HCT116 (cell line): ENCODE measurements at places on chromosomes 11 and 22. TPM values are rescaled to one million over a fixed set of nuclear protein-coding genes. Genes with fewer than 3 reads are reported as not detected.

The RAB3IL1 gene
- 18.1 TPM for total RNA-seq

The IL18BP gene
- total RNA-seq = 9.8 TPM

The C1QTNF4 gene
- 0.34 TPM for total RNA-seq

The OR10A4 gene
- total RNA-seq = not detected

The NCF4 gene
- 0.37 TPM for total RNA-seq

- no peak overlapping the region for H3K4me3 ChIP-seq
- H3K4me1 ChIP-seq = no peaks in the 10 kb centered on the region
- no peak overlapping the region for H3K27ac ChIP-seq
- H3K27me3 ChIP-seq = peaks cover 26% of the 10 kb centered on the region
Observed at GRCh38 chr11:17452668-17453067, 24.0 kb downstream of the ABCC8 start.

GRCh38 chr22:23180893-23181720 lies 798 bp downstream of the BCR start:
- no peak for DNase-seq
- peak overlapping the region; percentile 69 for H3K4me3 ChIP-seq
- peak overlapping the region; percentile 83 for H3K27ac ChIP-seq
- H3K27me3 ChIP-seq = no peaks in the 10 kb centered on the region

GRCh38 chr11:63663809-63664208 lies 7.4 kb downstream of the ATL3 start:
- H3K4me3 ChIP-seq = no peak overlapping the region
- no peaks in the 10 kb centered on the region for H3K27me3 ChIP-seq
- peaks cover 20% of the 10 kb centered on the region for H3K4me1 ChIP-seq
- no peak overlapping the region for H3K27ac ChIP-seq
- H3K36me3 ChIP-seq = no peaks in the 10 kb centered on the region

- H3K4me3 ChIP-seq = no peak overlapping the region
- no peaks in the 10 kb centered on the region for H3K4me1 ChIP-seq
- no peak for DNase-seq
Observed at GRCh38 chr11:79942090-79942489, 501.3 kb upstream of the TENM4 start.

DNA sequence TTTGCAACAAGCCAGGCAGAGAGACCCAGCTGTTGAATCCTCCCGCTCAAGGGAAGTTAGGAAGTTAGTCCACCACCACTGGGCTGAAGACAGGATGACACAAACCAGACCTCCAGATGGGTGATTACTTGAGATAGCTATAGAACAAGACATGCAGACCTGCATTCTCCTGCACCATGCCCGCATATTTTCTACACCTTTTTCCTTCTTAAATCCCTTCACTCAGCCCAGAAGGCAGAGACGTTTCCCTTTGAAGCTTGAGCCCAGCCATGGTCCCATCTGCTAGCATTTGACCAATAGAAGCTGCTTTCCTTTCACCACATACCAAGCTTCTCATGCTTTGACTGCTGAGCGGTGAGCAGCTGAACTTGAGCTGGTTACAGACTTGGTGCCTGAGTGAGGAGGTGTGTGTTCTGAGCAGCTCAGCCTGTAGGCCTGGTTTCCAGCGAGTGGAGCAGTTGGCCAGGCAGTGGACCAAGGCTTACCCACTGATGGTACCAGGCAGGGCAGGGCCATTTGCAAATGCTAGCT lies 29.2 kb upstream of the CBX6 start:
- no peak overlapping the region for H3K4me3 ChIP-seq
- DNase-seq = no peak
- H3K4me1 ChIP-seq = no peaks in the 10 kb centered on the region
- H3K36me3 ChIP-seq = no peaks in the 10 kb centered on the region

GRCh38 chr11:127074151-127074761 lies 73.7 kb upstream of the KIRREL3 start:
- no peak overlapping the region for H3K4me3 ChIP-seq
- no peaks in the 10 kb centered on the region for H3K4me1 ChIP-seq
- no peaks in the 10 kb centered on the region for H3K27me3 ChIP-seq
- H3K36me3 ChIP-seq = no peaks in the 10 kb centered on the region

- peak within 1 kb of the TSS; percentile 51 for H3K27ac ChIP-seq
- H3K4me1 ChIP-seq = peaks cover 48% of the 10 kb centered on the region
- H3K27me3 ChIP-seq = no peaks in the 10 kb centered on the region
- H3K4me3 ChIP-seq = peak within 1 kb of the TSS; percentile 55
- DNase-seq = no peak
Observed at GRCh38 chr22:50269970-50270665, at the start of gene MAPK11. Gene MAPK11, minus strand, starts transcription at chr22:50270380. Its CDS starts 88 bp downstream, at chr22:50270292.

DNA sequence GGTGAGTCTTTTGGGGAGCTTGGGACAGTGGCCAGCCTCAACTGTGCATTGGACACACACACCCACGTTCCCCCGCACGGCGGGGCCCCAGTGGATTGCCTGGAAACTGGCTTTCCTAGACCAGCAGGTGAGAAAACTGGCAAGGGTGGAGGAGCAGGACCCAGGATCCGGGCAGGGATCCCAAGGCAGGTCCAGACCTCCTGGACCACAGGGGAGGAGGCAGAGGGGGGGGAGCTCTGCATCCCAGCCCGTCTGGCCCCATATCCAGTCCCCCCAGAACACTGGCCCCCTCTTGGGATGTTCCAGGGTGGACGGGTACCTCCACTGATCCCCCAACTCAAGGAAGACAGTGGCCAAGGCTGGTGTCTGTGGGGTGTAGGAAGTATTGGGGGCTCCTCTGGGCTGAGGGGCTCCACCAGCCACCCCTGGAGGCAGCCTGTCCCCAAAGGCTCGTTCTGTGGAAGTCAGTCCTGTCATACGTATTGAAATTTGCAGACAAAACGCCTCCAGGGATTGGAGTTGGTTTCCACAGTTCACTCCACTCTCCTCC lies 89.3 kb upstream of the LINC01488 start:
- no peak overlapping the region for H3K27ac ChIP-seq
- H3K27me3 ChIP-seq = no peaks in the 10 kb centered on the region
- H3K4me3 ChIP-seq = no peak overlapping the region
- H3K36me3 ChIP-seq = no peaks in the 10 kb centered on the region

DNA sequence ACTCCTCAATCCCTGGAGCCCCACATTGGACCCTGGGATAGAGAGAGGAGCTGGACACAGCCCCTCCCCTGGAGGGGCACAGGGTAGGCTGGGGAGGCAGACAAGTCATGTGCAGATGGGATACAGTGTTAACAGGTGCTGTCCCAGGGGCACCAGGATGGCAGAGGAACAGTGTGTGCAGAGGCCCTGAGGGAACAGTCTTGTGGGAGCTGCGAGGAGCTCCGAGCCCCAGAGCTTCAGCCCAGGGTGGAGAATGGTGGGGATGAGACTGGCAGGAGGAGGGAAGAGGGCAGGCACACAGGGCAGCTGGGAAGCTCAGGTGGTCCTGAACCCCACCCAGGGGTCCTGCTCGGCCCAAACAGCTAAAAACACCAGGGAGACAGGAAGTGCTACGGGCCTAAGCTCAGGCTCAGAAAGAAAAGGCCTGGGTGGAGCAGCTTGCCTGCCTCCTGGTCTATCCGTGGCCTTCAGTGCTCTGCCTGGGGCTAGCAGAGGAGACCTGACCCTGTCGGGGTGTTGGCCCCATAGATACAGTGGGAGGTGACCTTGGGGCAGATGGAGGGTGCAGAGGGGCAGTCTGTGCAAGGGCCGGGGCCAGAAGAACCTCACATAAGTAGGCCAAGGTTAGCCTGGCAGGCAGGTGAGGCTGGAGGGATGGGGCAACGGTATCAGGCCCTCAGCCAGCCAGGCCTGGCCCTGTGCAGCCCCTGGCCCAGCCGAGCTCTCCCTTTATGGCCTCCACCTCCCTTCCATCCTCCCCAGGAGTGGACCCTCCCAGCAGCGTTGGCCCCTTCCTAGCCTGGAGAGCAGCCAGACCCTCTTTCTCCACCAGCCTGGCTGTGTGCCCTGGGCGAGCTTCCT lies 15.4 kb downstream of the CAPN5 start:
- no peaks in the 10 kb centered on the region for H3K27me3 ChIP-seq
- H3K27ac ChIP-seq = no peak overlapping the region
- no peaks in the 10 kb centered on the region for H3K36me3 ChIP-seq
- H3K4me1 ChIP-seq = no peaks in the 10 kb centered on the region
- no peak for DNase-seq
- no peak overlapping the region for H3K4me3 ChIP-seq

DNA sequence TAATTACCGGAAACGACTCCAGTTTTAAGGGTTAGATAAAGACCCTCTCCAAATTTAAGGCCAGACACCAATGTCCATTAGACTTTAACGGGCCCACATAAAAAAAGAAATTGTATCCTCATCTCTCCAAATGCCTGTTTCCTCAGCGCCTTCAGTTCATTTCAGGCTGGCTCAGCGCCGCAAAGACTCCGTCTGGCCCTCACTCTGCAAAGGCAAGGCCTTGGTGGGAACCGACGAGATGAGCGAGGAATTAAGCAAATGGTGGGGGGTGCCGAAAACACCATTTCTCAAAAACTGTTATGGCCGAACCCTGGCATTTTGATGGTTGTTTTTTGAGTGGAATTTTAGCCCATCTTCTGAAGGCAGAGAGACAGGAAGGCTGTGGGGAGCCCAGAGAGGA lies 15.7 kb downstream of the MN1 start:
- no peak overlapping the region for H3K27ac ChIP-seq
- H3K36me3 ChIP-seq = no peaks in the 10 kb centered on the region
- DNase-seq = no peak
- H3K4me3 ChIP-seq = no peak overlapping the region

DNA sequence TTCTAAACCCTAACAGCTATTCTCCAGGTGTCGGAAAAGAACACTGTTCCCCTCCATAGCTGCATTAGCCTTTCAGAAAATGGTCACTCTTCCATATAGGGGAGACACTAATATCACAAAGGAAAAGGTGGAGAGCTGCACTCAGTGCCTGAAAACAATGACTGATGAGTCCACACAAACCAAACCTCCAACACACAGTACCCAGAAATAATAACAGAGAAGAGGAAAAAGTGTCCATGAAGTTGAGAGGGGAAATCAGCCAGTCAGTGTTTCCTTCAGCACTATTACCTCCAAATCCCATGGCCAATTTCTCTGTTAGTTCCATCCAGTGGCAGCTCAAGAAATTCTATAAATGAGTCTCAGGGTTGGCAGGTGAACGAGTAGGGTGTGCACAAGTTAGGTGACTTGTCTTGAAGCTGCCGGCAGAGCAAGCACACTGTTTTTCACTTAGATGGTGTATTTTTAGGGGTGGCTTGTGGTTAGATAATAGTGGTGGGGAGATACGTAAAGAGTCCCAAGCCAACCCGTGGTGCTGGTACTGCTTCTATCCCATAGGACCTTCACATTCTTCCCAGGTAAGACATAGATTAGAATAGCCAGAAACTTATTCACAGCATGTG lies 84.5 kb upstream of the CHRM4 start:
- H3K4me3 ChIP-seq = no peak overlapping the region
- H3K27me3 ChIP-seq = no peaks in the 10 kb centered on the region
- H3K27ac ChIP-seq = no peak overlapping the region
- H3K4me1 ChIP-seq = peaks cover 31% of the 10 kb centered on the region
- no peak for DNase-seq

GRCh38 chr11:7080900-7081299 lies 7.9 kb upstream of the RBMXL2 start:
- peaks cover 19% of the 10 kb centered on the region for H3K27me3 ChIP-seq
- no peaks in the 10 kb centered on the region for H3K36me3 ChIP-seq
- H3K4me1 ChIP-seq = no peaks in the 10 kb centered on the region
- no peak for DNase-seq
- no peak overlapping the region for H3K27ac ChIP-seq
